ENCODE measurements at places on chromosomes 4 and X.

- DNase-seq = no peak
These were observed 43.7 kb downstream of the PSAPL1 start for GRCh38 chr4:7390906-7391636.

- DNase-seq = no peak
These were observed 125.2 kb downstream of the GUCY2F start for GRCh38 chrX:109356684-109357083.

GRCh38 chr4:113823291-113823659 lies 61.7 kb upstream of the CAMK2D start:
- no peak for DNase-seq

GRCh38 chrX:136767104-136767941 lies 13.4 kb downstream of the ARHGEF6 start:
- peak; percentile 26 for DNase-seq

GRCh38 chr4:53816561-53816960 lies 225.3 kb upstream of the LNX1 start:
- DNase-seq = no peak

GRCh38 chr4:188976644-188977115 lies 837.4 kb downstream of the TRIML1 start:
- no peak for DNase-seq

DNA sequence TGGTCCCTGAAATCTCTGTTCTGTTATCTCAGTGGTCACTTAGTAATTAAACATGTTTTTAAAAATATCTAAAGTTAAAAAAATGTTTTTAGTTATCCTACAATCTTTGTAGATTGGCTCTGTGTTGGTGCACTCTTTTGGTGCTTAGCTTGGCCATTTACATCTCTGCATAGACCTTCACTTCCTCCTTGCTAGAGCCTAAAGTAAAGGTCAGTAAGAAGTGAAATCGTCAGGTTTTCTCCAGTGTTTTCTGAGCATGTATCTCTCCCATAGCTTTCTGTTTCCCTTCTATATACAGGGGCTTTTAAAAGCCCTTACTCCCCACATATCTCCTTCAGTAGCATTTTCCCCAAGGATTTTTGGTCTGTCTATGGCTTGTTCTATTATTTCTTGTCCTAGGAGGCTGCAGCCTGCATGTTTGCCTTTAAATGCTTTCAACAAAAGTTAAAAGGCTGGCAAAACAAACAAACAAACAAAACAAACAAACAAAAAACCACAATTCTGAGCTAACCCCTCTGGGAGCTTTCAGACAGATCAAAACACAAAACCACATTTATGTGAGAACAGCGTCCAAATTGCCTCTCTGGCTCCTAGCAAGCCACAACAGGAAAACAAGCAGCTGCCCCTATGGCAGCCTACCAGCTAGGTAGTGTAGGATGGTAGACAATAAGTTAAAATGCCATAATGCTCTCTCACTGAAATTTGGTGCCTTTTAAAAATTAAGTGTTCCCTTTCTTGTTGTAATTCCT lies 27.3 kb upstream of the GPRASP2 start:
- DNase-seq = no peak

- DNase-seq = no peak
These were observed 62.2 kb downstream of the HAUS3 start for GRCh38 chr4:2179717-2180116.

DNA sequence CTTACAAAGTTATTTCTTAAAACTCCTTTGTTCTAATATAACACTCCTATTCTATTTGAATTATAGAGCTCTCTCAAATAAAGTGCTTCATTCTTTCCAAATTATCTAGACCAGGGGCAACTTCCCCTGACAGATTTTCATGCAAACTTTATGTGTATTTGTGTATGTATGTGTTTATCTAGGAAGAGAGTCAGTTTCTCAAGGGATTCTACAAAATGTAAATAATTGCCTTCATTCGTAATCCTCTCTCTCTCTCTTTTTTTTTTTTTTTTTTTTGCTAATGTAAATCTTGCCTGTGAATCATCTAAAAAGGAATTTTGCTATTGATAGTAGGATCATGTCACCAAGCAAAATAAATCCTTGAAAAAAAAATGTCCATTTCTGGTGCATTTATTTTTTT lies 38.9 kb upstream of the RBPJ start:
- no peak for DNase-seq

DNA sequence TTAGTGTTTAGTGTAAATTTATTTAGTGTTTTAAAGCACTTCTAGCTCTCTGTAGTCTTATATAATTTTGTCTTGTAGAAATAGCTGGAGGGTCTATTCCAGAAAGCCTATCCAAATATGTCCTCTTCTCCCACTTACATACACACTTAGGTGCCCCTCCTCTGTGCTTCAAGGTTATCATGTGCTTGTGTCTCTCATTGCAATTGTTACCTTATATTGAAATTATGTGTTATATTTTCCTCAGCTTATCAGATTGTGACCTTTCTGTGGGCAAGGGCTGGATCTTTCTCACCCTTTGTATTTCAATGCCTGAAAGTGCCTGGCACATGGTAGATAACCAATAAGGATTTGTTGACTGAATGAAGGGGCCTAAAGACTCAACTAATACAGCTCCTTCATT lies 18.4 kb downstream of the WDR44 start:
- no peak for DNase-seq

DNA sequence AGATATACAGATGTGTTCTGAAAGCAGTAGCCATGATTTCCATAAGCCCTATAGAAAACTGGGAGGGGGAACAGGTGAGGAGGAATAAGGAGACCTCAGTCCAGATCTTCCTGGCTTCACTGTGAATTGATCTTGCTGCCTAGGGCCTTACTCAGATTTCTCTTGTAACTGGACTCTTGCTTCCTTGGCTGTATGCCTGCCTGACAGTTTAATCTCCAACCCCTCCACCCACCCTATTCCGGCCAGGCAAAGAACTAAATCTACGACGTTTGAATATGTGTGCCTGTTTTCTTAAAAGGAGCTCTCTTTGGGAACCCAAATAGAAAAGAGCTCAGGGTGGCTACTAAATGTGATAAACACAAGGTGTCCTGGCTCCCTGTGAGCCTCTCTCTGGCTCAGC lies 173.0 kb downstream of the GPC3 start:
- DNase-seq = no peak

GRCh38 chr4:180615746-180616145 lies 1627.5 kb upstream of the TENM3 start:
- DNase-seq = no peak

Data from activated naive CD4-positive, alpha-beta T cell treated with anti-CD3 and anti-CD28 coated beads, Interleukin-2, amount 50 U/mL, for 72 hours (primary cell).